Natural killer cell treated with Interleukin-12 subunit alpha and Interleukin-12 subunit beta and Interleukin-15 and Interleukin-18, amount 100 ng/mL, for 72 hours (primary cell): ENCODE measurements at places on chromosomes 7 and 10. TPM values are rescaled to one million over a fixed set of nuclear protein-coding genes. Genes with fewer than 3 reads are reported as not detected.

The CSTF2T gene
- total RNA-seq, result 44.1 TPM

The INSIG1 gene
- total RNA-seq, result 88.1 TPM

The LRRD1 gene
- total RNA-seq, result not detected

The TBX20 gene
- total RNA-seq, result not detected

The CNNM1 gene
- not detected for total RNA-seq

The SFTPA1 gene
- not detected for total RNA-seq

The SRRM3 gene
- total RNA-seq, result not detected

The ST8SIA6 gene
- total RNA-seq, result 0.19 TPM

The MYH16 gene
- total RNA-seq, result not detected

The ADCYAP1R1 gene
- total RNA-seq, result not detected

The CACNA2D1 gene
- total RNA-seq, result not detected

The SORBS1 gene
- total RNA-seq, result 1.4 TPM
